Aorta (tissue), 5 donors: ENCODE measurements at places on chromosomes 7 and 10. TPM values are rescaled to one million over a fixed set of nuclear protein-coding genes. Genes with fewer than 3 reads are reported as not detected.

ERLIN1 gene
- 12.5 TPM for total RNA-seq

NDUFB8 gene
- total RNA-seq, result 127 TPM

GRCh38 chr10:6167456-6167855 lies 35.3 kb upstream of the PFKFB3 start:
- no peaks in the 10 kb centered on the region for H3K27me3 ChIP-seq
- DNase-seq, result no peak
- no peaks in the 10 kb centered on the region for H3K36me3 ChIP-seq
- H3K4me1 ChIP-seq, result no peaks in the 10 kb centered on the region
- H3K4me3 ChIP-seq, result no peak overlapping the region

DNA sequence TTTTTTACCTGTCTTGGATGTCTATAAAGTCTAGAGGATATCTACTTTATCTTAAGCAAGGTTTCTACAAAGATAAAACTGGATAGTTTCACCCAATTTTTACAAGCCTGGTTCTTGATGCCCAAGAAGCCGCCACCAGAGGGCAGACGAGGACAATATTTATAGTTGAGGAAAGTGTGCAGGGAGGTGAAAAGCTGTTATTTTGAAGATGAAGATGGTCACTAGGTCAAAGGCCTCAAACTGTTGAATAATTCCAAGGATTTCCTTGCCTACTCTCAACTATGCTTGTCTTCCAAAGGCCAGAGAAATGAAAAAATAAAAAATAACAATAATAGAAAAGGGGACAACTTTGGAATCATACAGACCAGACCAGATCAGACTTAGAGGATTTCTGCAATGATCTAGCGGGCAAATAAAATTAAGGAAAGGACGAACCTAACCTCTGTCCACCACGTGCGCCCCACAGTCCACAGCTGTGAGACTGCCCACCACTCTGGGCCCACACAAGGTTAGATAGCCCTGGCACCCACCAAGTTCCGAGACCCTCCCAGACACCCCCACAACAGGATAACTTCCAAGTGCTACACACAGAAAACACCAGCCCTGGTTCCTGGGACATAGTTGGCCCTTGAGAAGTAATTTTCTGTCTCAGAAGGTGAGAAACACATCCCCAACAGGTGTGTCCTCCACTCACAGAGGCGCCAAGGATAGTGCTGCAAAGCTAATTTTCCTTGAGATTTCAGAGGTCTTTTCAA lies 2.8 kb downstream of the PKD1L1 start:
- no peak overlapping the region for H3K4me3 ChIP-seq
- peak; percentile 87 for DNase-seq
- no peak overlapping the region for H3K27ac ChIP-seq
- no peaks in the 10 kb centered on the region for H3K4me1 ChIP-seq

DNA sequence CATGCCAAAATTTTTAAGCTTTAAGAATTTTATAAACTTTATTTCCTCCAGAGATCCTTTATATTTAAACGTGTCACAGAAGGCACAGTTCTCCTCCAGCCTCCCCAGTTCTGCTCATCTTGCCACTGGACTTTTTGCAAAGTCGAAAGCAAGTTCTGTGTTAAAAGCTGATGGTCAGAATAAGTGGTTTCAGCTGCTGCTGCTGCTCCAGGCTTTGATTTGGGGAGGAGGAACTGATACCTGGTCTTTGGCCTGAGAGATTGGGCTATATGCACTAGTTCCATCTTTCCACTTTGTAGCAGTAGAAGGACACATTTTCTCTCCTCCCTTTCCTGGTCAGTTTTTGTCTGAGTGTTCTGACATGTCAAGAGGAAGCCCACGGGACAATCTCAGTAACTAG lies 435.9 kb upstream of the PHF14 start:
- H3K4me3 ChIP-seq, result no peak overlapping the region
- H3K27me3 ChIP-seq, result no peaks in the 10 kb centered on the region
- no peaks in the 10 kb centered on the region for H3K36me3 ChIP-seq

- no peaks in the 10 kb centered on the region for H3K36me3 ChIP-seq
- H3K4me3 ChIP-seq, result no peak within 1 kb of the TSS
These were observed at the start of gene WDFY4 for GRCh38 chr10:48684792-48685623. Gene WDFY4, plus strand, starts transcription at chr10:48684873. Its CDS starts 24,860 bp downstream, at chr10:48709733.

DNA sequence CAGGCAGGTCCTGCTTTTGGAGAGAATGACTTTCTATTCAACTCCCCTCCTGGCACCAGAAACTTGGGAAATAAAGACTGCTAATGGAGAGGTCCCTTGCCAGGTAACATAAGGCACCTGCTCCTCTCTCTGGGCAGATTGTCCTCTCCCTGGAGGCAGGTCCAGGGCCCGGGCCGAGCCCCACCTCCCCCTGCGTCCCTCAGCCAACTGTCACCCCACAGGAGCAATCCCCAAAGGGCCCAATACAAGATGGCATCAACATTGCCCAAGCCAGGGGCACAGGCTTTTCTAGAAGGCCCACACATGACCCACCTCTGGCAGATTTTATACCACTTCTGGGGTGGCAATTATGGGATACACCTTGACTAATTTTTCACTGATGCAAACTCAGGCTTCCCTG lies 145.2 kb downstream of the HERPUD2 start:
- no peak for DNase-seq
- H3K36me3 ChIP-seq, result no peaks in the 10 kb centered on the region
- no peaks in the 10 kb centered on the region for H3K27me3 ChIP-seq
- no peak overlapping the region for H3K27ac ChIP-seq
- H3K4me1 ChIP-seq, result no peaks in the 10 kb centered on the region
